ENCODE measurements at places on chromosomes 1 and 21.

DNA sequence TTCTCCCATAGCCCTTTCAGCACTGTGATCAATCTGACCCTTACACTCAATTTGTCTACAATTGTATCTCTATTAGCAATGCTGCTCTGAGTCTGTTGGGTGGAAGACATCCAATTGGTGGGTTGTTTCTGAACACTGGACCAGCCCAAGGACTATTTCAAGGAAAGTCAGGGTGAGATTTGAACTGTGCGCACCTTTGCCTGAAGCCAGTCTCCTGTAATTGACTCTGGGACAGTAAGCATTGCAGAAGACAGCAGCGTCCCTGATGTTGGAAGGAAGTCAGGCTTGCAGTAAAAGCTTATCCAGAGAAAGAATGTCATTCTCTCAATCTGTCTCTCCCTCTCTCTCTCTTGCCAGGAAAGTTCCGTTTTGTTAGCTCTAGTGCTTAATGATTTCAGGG, 233.9 kb downstream of the KIF26B start:
- no peak for DNase-seq

- DNase-seq: no peak
Measured at GRCh38 chr1:6261615-6261995, 707 bp upstream of the GPR153 start.

GRCh38 chr21:33642896-33643657, 776 bp downstream of the ITSN1 start:
- DNase-seq: no peak

- peak; percentile 39 for DNase-seq
Measured at GRCh38 chr1:56715156-56715555, 70.0 kb downstream of the PRKAA2 start.

GRCh38 chr1:55214212-55214933, 791 bp downstream of the USP24 start:
- peak; percentile 39 for DNase-seq

GRCh38 chr1:201217851-201218250, 27.2 kb downstream of the IGFN1 start:
- DNase-seq: no peak

- no peak for DNase-seq
Measured at GRCh38 chr21:35349376-35350080, 300.4 kb upstream of the RUNX1 start.

GRCh38 chr1:20493839-20494608, 8.0 kb upstream of the CAMK2N1 start:
- DNase-seq: peak; percentile 80

GRCh38 chr21:35586305-35586704, 474.0 kb downstream of the SETD4 start:
- no peak for DNase-seq

- DNase-seq: no peak
Measured at GRCh38 chr1:168392958-168393549, 112.4 kb downstream of the TBX19 start.

DNA sequence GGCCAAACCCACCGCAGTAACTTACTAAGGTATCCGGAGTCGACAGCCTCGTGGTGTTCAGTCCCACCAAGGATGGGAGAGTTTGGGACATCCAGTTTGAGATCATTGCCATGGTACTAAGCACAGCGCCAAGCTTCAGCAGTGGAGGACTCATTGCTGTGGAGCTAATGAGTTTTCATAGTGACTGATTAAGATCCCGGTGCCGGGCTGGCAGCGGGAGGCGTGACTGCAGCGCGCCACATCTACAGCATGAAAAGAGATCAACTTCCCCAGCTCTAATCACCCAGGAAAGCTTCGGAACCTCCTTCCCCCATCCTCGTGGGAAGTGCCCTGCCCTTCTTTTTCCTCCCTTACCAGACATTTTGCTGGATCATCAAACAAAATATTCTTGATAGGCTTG, 149.9 kb downstream of the OLFM3 start:
- no peak for DNase-seq

DNA sequence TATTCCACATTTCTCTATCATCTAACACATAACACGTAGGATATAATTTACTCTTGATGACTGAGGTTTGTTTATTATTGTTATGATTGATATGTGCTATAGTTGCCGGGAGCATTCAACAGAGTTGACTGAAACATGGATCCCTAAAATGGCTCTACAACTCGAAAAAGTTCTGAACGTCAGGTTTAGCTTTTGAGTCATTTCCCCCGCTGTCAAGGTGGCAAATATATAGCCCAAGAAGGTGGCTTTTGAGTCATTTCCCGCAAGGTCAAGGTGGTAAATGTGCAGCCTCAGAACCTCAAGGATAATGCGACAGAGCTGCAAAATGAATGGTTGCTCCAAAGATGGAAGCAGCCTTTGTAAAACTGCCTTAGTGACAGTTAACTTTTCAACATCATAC, 104.0 kb downstream of the NIBAN1 start:
- DNase-seq: no peak

DNA sequence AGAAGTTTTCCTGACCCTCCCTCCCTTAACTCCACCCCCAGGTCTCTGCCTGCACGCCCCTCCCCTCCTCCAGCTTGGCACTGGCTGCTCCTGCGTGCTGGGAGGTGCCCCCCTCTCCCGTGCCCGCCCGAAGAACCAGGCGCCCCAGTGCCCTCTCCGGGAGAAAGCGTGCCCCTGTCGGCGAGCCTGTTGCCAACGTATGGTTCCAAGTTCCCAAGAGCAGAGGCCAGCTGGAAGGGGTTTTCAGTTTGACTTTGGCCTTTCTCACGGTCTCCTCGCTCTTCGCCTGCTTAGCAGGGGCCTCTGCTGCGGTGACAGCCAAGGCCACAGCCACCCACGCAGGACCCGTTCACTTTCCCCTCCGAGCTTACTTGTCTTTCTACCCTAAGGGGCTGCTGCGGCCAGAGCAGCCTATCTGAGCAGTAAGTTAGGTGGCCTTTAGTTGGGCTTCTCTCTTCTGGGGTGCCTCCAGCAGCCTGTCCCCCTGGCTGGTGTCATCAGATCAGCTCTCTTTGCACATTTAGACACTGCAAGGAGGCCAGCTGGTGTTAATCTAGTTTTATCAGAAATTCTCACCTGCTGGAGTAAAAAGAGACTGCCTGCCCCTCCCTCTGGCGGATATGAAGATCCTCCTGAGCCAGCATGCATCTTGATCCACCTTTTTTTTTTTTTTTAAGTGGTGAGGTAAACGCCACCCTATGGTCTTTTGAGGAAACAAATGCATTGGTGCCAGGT, 1.5 kb downstream of the STUM start:
- peak; percentile 39 for DNase-seq

DNA sequence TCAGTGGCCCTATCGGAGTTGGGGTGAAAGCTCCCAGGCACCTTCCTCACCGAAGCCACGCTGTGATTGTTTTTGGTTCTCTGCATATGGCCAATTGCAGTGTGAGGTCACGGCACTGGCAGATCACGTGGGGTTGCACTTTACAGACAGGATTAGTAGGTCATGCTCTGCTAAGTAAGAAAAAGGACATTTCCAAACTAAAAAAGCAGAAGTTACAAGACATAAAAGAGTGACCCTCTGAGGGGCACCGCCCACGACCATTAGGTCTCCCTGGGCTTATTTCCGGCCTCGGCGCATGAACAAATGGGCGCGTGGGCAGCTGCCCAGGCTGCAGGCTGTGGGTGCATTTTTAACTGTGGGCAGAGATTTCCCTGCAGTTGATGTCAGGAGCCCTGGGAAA, 2.0 kb downstream of the CAPN9 start:
- DNase-seq: no peak

DNA sequence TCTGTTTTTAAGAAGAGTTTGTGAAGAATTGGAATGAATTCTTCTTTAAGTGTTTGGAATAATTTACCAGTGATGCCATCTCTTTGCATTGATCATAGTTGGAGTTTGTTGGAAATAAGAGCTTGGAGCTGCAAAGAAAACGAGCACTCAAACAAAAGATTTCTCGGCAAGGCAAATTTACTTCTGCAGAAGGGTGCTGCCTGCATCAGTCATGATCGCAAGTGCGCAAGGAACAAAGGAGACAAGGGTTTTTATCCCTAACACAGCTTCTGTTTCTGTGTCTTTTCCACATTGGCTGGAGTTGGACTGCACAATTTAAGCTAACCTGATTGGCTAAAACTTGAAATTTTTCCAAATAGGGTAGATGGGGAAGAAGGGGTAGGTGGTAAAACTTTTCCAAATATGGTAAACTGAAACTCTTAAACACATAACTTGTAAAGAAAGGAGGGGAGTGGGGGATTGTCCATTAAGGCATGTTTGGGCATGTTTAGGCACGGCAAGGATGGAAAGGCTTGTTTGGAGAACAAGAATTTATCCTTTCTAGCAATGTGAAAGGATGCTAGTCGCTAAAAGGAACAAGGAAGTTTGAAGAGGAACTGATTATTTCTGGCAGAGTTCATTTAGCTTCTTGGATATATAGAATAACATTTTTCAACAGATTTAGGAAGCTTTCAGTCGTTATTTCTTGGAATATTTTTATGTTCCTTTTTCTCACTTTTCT, 3.5 kb upstream of the AADACL4 start:
- no peak for DNase-seq

DNA sequence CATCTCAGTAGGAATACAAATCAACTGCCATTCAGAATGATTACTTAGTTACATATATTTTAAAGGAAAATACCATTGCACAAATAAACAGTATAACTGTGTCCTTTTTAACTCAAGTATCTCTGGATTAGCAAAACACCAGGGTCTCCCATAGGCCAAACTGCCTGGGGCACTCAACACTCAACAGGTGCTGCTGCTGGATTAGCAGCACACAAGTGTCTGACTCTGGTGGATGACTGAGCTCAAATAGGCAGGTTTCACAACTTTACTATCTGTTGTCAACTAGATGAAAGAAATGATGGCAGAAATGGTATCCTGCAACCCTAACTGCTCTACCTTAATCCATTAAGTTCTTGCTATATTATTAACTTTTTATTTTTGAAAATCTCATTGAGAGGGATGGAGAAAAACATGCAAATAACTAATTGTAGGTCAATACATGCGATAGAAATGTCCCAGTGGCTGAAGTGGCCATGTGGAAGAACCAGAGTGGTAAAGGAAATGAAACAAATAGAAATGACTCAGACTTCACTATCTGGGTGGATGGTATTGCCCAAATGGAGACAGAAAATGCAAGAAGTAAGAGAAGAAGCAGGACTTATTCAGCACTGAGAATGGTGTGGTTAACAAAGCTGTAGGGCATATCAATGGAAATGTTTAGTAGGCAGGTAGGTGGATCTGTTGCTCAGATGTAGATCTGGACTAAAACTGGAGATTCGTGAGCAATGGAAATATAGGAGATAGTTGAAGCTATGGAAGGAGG, 90.8 kb upstream of the CCDC190 start:
- DNase-seq: no peak

DNA sequence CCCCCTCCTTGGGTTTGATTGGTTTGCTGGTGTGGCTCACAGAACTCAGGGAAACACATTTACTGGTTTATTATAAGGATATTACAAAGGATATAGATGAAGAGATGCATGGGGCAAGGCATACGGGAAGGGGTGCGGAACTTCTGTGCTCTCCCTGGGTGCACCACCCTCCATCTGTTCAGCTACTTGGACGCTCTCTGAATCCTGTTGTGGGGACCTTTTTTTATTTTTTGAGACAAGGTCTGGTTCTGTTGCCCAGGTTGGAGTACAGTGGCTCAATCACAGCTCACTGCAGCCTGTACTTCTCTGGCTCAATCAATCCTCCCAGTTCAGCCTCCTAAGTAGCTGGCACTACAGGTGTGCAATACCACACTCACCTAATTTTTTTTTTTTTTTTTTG, 7.4 kb downstream of the LURAP1 start:
- no peak for DNase-seq

- no peak for DNase-seq
Measured at GRCh38 chr1:154735804-154736168, 127.8 kb upstream of the ADAR start.

GRCh38 chr21:41948078-41948895, 5.5 kb downstream of the C2CD2 start:
- no peak for DNase-seq

- no peak for DNase-seq
Measured at GRCh38 chr1:31774495-31774894, 10.4 kb upstream of the ADGRB2 start.
